ENCODE measurements at places on chromosomes 1 and 21.

- no peak for DNase-seq
Observed at GRCh38 chr21:46122758-46123683, 25.1 kb downstream of the COL6A2 start.

DNA sequence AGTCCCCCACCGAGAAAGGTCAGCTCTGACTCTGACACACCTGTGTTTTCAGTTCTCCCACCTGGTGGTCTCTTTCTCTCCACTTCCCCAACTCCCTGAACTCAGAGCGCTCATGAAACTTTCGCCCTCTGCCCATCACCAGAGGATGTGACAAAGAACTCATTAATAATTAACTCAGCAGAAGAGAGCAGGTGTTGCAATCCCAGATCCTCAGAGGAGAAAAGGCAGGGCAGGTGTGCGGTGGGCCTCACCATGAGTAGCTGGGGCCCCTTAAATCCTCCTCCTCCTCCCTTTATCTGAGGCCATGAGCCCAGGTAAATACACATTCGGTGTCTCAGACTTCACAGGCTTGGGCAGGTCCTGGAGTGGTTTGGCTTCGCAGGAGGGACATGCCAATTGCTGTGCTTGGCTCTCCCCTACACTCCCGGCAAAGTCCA, 1.7 kb upstream of the LAMB3 start:
- no peak for DNase-seq

- DNase-seq = no peak
Observed at GRCh38 chr1:172507741-172508140, 25.2 kb upstream of the SUCO start.

DNA sequence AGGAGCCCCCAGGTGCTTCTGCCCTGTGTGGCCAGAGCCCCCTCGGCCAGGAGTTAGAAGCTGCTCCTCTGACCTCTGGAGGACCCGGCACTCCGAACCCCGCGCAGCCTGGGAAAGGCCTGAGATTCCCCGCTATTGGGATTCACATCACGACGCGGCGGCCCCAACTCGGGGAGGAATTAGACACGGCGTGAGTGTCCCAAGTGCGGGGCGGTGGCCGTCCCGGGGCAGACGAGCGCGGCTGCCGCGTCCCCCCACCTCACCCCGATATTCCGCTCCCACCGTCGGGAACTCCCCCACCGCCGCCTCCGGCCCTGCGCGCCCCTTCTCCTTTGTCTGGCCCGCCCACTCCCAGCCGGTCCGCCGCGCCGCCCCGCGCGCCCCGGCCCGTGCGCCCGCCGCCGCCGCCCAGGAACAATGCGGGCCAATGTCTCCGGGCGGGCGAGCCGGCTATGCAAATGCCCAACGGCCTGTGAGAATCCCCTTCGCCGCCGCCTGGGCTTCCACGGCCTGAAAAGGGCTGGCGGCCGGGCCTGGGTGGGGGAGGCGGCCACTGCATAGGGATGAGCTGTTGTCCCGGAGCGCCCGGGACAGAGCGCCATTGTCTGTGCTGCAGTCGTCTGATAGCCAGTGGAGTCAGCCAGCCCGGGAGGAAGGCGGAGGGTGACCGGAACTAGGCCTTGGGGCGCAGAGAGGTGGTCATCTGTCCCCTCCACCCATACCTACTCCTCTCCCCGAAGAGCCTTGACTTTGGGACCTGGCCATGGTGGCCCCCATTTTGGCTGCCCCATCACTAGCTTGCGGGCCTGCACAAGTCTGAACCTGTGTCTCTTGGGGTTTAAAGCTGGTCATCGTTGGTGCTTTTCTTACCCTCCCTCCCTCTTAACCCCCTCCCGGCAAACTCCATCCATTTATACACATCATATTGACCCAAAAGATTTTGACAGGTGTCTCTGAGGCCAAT, 19.4 kb downstream of the RHBG start:
- peak; percentile 59 for DNase-seq

DNA sequence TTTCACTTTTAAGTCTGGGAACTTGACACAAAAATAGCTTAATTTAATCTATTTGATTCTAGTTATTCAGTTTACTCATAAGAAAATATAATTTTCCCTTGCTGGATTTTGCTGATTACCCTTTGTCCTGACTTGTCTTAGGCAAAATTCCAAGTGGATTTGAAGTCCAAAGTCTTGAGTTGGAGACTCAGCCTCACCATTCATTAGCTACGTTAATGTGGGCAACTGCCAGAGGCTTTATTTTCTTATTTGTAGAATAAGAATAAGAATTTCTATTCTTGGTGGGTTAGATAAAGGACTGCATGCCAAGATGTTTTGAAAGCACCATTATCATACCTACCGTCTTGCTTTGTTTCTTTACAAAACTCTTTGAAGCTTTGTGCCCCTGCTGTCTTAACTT, 22.8 kb upstream of the PAPPA2 start:
- no peak for DNase-seq

GRCh38 chr1:171426645-171427044, 58.7 kb upstream of the PRRC2C start:
- no peak for DNase-seq

- DNase-seq = no peak
Observed at GRCh38 chr21:46155514-46156377, at the start of gene FTCD. Gene FTCD, minus strand, starts transcription at chr21:46155579. Its CDS starts 56 bp downstream, at chr21:46155523.

DNA sequence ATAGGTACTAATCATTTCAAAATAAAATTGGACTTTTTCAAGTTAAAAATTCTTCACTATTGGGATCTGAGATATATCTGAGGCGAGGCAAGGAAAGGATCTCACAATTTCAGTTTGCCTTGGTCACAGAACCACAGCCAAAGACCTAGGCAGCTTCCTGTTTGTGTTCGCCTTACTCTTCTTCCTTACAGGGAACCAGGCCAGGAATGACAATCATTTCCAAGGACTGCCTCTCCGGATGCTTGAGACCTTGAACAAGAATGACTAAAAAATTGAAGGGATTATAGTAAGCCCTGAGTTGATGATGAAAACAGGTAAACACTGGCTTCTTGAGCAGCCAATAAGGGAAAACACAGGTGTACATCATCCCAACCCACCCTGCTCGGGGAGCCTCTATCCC, 35.2 kb upstream of the SERBP1 start:
- no peak for DNase-seq

- no peak for DNase-seq
Observed at GRCh38 chr1:161502641-161503393, 2.4 kb upstream of the FCGR2A start.

- no peak for DNase-seq
Observed at GRCh38 chr1:1212780-1213344, 1.1 kb downstream of the TNFRSF4 start.

- DNase-seq = no peak
Observed at GRCh38 chr1:226051365-226051764, 11.2 kb upstream of the H3-3A start.

DNA sequence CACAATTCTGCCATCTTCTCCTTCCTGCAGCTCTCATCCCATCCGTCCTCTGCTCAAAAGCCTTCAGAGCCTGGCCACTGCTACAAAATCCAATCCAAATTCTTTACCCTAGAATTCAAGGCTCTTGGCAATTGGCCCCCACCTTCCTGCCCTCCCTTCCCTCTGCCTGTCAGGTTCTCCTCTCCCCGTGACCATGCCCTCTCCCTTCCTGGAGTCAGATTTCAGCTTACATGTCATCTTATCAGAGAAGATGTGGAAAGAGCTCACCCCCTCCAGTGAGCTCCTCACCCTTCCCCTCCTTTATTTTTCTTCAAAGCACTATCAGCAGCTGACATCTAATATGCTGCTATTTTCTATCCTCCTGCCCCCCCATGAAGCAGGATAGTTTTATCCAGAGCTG, 86.9 kb downstream of the GRIK3 start:
- no peak for DNase-seq

GRCh38 chr1:168897249-168897648, 168.2 kb upstream of the DPT start:
- no peak for DNase-seq

DNA sequence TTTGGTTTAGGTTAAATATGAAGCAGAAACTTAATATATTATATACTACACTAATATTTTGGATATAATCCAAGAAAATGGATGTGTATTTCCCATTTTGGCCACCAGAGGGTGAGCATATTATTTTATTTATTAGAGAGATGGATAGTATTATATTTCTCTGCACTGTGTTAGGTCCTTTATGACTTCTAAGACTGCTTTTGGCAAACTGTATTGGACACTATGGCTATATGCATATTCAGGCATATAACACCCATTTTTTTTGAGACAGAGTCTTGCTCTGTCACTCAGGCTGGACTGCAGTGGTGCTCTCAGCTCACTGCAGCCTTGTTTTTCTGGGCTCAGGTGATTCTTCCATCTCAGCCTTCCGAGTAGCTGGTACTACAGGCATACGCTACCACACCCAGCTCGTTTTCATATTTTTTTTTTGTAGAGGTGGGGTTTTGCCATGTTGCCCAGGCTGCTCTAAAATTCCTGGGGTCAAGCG, 17.8 kb upstream of the PGM1 start:
- DNase-seq = no peak

DNA sequence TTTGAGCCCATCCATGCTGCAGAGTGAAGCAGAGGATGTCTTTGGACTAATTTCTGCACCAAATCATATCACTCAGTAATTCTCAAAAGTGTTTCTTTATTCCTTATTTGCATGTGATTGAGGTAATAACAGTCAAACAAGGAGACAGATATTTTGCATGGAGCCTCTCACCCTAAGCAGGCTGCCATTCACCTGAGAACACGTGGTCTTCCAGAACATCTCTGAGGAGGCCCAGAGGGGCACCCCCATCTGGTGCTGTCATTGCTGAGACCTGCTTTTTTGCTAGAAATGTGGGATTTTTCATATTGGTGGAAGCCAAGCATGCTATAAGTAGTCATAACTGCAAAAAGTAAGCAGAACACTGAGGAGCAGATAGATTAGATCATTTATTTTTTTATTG, 7.7 kb downstream of the SLC37A1 start:
- no peak for DNase-seq

DNA sequence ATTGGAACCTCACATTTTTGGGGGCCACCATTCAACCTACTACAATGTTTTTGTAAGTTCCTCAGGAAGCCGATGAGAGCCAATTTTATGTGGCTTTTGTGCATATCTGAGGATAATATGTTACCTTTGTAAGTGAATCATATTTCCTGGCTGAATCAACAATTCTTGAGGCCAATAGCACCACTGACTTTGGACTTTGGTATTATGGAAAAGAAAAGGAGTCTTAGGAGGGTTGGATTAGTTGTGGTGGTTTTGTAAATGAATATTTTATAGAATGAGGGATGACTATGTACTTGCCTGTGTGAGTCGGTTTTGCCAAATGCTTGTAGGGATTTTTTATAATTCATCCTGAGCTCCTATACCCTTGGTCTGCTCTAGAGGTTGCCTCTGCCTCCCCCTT, 181.5 kb upstream of the HMGB4 start:
- DNase-seq = no peak

DNA sequence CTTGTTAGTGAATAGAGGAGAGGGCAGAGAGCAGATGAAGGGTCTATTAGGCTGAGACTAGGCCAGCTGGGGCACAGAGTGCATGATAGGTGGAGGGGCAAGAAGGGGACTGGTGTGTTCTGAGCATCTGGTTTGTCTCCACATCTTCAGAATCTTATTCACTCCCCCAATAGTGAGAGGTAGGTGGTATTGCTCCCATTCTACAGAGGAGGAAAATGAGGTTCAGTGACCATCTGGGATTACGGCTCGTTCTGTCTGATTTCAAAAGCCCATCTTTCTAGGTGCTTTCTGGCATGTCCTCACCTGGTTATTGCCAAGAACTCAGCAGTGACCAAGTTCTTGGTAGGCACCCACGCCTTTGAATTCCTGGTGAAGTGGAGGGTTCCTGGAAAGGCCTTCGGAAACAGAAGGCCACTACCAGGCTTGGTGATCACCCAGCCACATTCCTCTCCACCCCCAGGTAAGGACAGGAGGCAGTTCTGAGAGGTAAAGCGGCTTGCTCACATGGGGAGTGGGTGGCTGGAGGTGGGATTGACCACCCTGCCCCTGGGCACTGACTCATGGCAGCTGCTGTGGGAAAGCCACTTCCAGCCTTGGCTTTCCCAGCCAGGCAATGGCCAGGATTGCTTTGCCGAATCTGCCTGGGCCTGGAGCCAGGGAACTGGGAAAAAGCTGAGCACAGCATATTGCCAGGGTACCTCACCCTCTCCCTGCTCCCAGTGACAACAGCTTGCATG, 18.8 kb upstream of the CITED4 start:
- no peak for DNase-seq

DNA sequence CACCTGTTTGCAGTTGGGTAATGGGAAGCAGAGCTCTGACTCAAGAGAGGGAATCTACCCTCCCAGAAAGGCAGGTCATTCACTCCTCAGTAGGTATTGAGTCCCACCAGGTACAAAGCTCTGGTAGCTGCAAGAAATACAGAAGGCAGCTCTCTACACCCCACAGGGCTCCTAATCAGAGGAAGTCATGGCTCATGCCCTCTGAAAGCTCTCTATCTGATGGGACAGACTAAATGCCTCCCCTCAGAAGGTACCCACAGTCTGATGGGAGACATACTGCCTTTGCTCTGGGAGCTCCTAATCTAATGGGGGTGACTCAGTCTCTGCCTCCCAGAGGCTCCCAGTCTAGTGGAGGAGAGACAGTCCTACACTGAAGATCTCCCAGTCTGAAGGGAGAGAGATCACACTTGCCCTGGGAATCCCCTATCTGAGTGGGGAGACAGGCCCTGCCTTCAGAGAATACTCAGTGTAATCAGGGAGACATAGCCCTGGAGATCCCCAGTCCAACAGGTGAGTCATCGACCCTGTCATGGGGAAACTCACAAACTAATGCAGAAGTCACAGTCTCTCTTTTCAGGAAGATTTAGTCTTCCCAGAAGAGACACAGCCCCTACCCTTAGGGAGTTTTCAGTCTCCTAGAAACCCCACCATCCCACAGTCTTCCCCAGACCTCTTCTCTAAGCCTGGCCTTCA, 23.7 kb downstream of the CAMK1G start:
- no peak for DNase-seq

GRCh38 chr1:108847494-108847893, 9.4 kb downstream of the AKNAD1 start:
- no peak for DNase-seq

DNA sequence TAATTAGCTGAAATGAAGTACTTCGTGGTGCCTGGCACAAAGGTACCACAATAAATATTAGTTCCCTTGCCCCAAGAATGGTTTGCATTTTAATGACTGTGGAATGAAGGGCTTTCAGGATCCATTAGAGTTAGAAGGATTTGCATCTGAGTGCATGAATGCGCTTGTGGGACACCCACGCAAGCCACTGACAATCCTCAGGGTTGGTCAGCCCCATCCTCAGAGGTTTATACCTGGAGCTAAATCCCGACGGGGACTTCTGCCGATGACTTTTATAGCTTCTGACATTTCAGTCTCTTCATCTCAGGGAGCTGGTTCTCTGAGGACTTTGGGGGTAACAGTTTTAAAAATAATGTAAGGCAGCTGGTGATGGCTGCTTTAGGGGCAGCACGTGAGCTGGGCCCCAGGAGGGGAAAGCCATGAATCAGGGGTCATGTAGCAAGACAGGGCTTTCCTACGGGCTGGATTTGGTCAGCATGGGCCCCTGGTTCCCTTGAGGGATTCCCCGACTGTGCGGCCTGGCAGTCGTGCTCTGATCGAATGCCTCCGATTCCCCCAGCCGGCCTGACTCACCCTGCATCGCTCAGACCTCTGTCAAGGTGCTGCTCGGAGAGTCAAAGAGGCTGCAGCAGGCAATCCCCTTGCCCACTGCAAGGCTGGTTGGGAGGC, 20.8 kb upstream of the IL10 start:
- DNase-seq = no peak
